ENCODE measurements at places on chromosomes 3 and 15.

- DNase-seq, result no peak
Observed at GRCh38 chr3:66723231-66723630, 222.4 kb upstream of the LRIG1 start.

- DNase-seq, result no peak
Observed at GRCh38 chr3:187770224-187770623, 25.0 kb upstream of the BCL6 start.

- DNase-seq, result peak; percentile 14
Observed at GRCh38 chr3:108489776-108490175, 20.6 kb downstream of the MYH15 start.

DNA sequence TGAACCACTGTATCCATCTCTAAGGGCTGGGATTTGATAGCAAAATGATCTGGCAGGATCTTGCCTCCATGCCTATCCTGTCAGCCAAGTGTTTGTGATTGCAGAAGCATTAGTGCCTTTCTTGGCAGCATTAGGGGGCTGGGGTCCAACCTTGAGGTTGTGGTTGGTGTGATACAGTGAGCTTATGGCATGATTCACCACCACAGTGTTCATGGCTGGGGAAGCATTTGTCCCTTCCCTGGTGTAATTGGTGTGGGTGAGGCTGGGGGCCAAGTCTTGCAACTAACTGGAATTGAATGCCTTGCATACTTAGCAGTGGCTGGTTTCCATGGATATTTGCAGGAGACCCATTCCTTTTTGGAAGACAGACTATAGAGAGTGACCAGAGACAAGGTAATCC is 271.0 kb upstream of the TBL1XR1 start:
- DNase-seq, result no peak

- no peak for DNase-seq
Observed at GRCh38 chr3:122395582-122395981, 11.6 kb downstream of the FAM162A start.

DNA sequence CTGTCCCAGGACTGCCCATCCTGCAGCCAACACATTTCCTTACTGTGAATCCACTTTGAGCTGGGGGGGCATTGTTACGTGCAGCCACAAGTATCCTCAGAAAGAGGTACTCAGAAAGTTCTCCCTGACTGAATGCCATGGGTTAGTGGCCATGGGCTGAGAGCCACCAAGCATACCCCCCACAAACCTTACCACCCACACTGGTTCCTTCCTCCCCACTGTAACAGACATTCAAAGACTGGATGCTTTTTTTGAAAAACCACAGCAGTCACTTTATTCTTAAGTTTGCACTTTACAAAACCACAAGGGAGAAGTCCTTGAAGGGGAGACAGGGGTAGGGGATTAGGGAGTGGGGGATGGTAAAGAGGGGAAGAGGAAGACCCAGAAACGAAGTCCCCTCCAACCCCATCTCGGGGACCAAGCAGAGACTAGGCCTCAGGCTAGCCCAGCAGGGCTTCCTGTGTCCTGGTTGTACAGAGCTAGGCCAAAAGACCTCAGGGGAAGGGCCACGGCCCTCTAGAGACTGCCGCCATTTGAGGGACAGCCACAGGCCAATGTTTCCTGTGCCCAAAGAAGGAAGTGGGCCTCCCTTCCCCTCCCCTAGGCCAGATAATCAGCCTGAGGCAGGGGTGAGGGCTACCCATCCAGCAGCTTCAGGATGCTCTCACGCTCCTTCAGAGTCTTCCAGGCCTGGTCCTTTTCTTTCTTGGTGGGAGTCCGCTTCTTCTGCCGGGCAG is 10.1 kb upstream of the CAMK1 start:
- DNase-seq, result no peak

- no peak for DNase-seq
Observed at GRCh38 chr3:56985878-56986277, 74.6 kb upstream of the SPATA12 start.

DNA sequence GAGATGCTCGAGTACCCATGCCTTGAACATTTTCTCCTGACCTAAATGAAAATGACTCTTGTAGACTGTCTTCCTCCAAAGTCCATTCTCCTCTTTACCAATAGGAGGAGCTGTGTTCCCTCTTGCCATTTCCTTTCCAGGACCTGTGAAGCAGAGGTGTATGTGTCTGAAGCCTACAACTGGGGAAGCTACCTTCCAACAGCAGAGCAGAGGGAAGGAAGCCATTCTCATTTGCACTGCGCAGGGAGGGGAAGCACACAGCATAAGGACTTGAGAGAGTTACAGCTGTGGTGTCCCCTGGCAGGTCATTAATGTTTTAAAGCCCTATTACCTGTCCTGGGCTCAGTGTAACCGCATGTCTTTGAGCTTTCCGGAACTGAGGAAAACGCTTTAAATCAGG is 38.7 kb downstream of the HSPBAP1 start:
- no peak for DNase-seq

DNA sequence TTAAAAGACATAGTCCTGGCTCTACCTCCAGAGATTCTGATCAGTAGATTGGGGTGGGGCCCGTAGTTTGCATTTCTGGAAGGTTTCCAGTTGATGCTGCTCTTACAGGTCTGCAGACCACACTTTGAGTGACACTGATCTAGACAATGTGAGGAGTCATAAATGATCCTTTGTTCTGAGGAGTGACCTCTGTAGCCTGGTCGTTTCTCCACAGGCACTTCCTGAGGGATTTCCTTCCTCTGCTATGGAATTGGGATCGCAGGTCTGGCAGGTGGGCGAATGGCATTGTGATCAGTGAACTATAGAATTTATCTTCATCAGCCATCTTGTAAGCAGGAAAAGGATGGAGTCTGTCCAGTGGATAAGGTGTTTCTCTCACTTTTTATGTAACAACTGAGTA is 5.5 kb downstream of the GFM1 start:
- DNase-seq, result no peak

GRCh38 chr3:133592843-133593242 is 19.4 kb downstream of the CDV3 start:
- DNase-seq, result no peak

DNA sequence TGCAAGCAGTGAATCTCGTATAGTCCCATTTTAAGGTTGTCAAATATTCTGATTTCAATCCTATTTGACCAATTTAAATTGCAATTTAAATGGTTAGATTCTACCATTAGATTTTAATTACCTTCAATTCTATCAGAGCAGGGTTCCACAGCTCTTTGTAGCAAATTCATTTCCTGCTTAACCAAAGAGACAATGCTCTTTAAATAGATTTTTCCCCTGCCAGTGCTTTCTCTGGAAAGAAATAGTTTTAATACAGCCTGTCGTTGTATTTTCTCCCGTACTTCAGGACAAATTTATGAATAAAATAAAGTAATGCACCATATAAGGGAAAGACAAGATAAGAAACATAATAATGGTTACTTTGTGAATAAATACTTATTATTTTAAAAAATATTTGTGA is 62.8 kb downstream of the ZPLD1 start:
- no peak for DNase-seq

GRCh38 chr15:90666135-90666909 is 50.8 kb upstream of the BLM start:
- DNase-seq, result no peak

GRCh38 chr15:33535135-33535534 is 224.4 kb downstream of the RYR3 start:
- no peak for DNase-seq

DNA sequence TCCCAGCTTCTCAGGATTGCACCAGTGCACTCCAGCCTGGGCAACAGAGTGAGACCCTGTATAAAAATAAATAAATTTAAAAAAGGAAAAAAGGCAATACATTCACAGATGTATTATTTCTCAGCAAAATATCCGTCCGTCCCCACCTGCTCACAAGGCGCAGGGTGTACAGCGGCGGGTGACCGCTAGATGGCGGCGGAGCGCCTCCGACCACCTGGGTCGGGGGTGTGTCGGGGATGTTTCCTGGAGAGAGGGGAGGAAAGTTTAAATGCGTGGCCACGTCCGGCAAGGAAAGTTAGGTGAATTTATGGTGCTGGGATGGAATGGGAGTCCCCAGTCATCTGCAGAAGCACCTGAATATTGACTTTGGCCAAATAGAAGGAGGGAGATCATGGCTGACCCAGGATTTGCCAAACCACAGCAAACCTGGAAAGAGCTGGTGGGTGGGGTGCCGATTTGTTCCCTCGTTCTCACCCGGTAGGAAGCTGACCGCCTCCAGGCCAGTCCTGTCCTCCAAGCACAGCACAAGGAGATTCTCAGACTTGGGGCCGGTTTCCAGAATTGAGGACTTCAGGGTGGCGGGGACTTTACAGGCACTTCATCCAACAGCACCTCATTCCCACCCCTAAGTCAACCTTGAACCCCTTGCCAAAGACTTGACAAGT is 88.3 kb downstream of the TMEM266 start:
- DNase-seq, result peak; percentile 62

All from T-helper 17 cell (primary cell).